8988T (cell line): ENCODE measurements at places on chromosomes 4 and X.

- no peak for DNase-seq
Observed at GRCh38 chrX:18394477-18394876, 30.9 kb upstream of the CDKL5 start.

- no peak for DNase-seq
Observed at GRCh38 chrX:103791228-103791627, 14.6 kb downstream of the PLP1 start.

- DNase-seq: no peak
Observed at GRCh38 chr4:48938831-48939230, 32.3 kb upstream of the OCIAD2 start.

GRCh38 chr4:147078362-147078761, 132.7 kb upstream of the TTC29 start:
- DNase-seq: no peak

GRCh38 chr4:14078326-14078725, 450.8 kb upstream of the BOD1L1 start:
- DNase-seq: no peak

DNA sequence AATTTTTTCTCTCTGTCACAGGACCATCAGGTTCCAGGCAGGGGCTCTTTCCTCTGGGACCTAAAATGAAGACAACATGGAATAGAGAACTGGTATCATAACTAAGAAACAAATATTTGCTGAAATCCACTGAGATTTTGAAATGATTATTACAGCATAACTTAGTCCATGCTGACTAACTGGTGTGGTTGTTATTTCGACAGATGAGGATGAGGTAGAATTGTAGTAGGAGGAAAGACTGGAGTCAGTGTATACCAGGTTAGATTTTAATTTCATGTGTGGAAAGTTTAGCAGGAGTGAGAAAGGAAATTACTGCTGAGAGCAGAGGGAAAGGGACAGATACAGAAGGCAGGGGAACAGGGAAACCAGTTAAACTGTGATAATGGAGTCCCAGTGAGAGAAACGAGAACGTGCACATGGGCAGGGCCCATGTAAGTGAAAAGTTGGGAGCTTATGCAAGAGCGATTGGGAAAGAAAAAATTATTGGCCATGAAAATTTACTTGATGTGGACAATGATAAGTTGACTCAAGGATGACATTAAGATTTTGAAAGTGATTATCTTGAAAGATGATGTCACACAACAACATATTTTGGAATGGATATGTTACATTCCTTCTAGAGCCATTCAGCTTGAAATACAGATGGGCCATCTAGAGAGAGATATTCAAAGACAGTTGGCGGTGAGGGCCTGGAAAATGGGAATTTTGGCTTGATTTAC, 98.7 kb upstream of the DDIT4L start:
- DNase-seq: no peak

- DNase-seq: no peak
Observed at GRCh38 chrX:33205321-33205720, 6.0 kb downstream of the DMD start.
